ENCODE measurements at places on chromosomes 13 and 19.

DNA sequence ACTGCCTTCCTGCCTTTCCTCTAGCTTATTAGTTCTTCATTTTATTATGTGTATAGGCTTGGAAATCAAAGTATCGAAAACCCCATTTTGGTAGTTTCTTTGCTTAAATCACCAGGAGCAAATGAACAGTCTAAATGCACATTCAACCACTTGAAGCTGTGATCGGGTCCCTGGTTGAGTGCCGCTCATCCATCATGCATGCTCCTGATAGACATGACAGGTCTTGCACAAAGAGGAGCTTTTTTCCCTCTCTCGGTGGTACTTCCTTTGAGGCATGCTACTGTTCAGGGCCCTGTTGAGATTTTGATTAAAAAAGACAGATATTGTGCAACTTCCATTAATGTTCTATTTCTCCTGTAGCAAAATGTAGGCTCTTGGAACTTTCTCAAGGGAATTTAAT lies 185.8 kb downstream of the OLFM4 start:
- DNase-seq, result no peak

DNA sequence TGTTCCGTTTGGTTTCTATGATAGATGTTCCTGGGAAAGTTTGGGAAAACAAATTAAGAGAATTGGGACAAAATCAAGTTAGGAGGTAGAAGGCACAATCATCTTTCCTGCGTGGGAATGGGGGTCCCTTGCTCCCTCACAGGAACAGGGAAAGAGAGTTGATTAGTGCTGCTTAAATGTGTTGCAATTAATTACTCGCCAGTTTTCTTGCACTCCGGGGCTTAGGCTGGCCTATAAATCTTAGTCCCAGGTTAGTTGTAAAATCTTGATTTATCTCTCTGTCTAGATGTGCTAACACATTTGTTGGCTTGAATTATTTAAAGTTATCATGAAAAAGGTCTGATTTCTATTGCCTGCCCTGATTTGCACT lies 10.1 kb downstream of the B3GLCT start:
- no peak for DNase-seq

DNA sequence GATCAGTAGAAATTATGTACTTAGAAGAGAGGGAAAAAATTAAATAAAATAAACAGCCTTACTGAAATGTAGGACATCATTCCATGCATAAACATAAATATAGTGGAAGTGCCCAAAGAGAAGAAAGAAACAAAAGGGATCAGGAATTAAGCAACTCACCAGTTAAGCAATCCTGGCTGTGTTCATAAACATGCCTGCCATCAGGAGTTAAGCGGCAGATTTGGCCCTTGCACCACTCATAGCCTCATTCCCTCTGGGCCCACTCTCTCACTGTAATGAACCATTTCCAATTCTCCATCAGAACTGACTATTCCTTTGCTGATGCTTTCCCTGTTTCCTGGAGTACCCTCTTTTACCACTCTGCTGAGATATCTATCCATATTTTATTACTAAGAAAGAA lies 281.4 kb downstream of the LHFPL6 start:
- DNase-seq, result no peak

GRCh38 chr13:101700598-101700997 lies 248.1 kb downstream of the ITGBL1 start:
- DNase-seq, result no peak

DNA sequence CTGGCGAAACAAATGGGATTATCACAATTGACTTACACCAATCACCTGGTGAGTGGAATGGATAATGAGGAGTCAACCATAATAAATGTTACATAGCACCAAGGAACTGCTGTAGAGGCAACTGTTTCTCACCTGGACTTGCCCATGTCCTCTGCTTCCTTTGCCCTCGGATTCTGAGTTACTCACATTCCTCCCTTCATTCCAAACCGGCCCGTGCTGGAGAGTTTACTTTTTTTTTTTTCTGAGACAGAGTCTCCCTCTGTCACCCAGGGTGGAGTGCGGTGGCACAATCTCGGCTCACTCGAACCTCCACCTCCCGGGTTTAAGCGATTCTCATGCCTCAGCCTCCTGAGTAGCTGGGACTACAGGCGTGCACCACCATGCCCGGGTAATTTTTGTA lies 41.5 kb upstream of the TSC22D1 start:
- DNase-seq, result no peak

- no peak for DNase-seq
Measured at GRCh38 chr19:3443840-3444694, 36.3 kb downstream of the SMIM24 start.

GRCh38 chr13:99265162-99265800 lies 7.1 kb upstream of the GPR18 start:
- DNase-seq, result no peak

DNA sequence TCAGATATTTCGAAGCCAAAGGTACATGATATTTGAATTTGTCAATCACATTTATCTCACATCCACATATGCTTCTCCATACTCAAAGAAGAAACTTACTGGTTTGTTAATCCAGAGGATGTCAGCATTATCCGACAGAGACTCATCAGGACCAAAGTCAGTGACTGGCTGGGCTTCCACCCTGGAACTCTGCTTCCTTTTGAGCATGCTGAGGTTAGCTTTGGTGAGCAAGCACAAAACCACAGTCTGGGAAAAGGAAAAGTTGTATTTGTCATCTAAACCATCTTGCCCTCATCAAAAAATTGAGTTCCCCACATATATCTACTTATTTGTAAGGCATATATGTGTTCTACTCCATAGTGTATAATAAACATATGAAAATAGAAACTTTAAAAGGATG lies 17.4 kb downstream of the NALCN start:
- no peak for DNase-seq

- no peak for DNase-seq
Measured at GRCh38 chr13:78841358-78841963, 182.5 kb upstream of the OBI1 start.

DNA sequence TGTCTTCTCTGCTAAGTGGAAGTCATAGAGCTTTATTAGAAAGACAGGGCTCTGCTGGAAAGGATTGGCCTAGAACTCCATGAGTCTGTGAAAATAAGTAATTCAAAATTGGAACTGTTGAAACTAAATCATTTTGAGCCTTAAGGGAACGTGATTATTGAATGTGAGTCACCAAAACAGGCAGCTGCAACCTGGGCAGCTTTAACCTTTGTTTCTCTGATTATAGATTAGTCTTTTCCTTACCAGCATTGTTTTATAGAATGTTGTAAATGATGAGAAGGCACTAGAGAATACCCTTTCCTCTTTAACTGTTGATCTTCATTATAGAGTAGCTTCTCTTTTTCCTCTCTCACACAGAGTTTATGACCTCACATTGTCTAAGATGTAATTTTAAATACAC lies 638.8 kb upstream of the SLITRK6 start:
- DNase-seq, result no peak

DNA sequence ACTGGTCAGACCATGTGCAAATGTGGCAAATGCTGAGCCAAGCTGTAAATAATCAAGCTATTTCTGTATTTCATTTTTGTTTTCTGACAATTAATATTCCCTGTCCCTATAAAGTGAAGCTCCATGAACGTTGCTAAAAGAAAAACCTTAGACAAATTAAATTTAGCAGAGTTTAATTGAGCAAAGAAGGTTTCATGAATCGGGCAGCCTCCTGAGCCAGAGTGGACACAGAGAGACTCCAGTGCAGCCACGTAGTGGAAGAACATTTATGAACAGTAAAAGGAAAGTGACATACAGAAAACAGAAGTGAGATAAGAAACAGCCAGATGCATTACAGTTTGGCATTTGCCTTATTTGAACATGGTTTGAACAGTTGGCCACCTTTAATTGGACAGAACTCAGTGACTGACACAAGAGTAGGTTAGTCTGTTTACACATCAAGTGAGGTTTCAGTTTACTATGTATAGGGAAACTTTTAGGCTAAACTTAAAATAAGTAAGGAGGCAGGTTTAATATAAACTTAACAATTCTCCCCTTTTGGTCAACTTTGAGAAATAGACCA lies 69.7 kb downstream of the UFM1 start:
- DNase-seq, result no peak

DNA sequence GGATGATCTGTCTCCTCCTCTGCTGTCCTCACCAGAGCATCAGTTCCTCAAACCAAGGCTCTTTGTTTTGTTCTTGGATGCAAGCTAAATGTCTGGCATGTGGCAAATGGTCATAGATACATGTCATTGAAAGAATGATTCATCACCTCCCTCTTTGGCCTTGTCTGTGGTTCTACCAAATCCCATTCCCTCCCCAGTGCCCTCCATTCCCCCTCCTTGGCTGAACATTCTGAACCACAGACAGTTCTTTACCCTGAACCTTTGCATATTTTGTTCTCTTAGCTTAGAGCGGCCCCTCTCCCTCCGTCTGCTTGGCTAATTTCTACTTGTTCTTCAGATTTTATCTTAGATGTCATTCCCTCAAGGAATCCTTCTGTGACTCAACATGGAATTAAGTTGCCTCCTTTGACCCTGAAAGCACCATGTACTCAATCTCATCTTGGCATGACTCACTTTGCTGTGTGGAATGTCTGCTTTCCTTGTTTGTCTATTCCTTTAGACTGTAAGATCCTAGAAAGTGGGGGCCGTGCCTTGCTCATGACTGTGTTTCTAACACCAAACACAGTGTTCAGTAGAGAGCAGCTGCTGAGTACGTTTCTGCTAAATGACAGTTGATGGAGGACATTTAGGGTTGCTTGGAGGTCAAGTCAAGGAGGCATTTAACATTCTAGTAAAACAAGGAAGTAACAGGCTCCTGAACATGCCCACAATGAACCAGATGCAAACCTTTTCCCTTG lies 8.1 kb downstream of the ALOX5AP start:
- DNase-seq, result no peak

GRCh38 chr19:3636506-3636905 lies 9.9 kb upstream of the CACTIN start:
- no peak for DNase-seq

GRCh38 chr19:34788074-34788473 lies 15.1 kb upstream of the ZNF599 start:
- no peak for DNase-seq

DNA sequence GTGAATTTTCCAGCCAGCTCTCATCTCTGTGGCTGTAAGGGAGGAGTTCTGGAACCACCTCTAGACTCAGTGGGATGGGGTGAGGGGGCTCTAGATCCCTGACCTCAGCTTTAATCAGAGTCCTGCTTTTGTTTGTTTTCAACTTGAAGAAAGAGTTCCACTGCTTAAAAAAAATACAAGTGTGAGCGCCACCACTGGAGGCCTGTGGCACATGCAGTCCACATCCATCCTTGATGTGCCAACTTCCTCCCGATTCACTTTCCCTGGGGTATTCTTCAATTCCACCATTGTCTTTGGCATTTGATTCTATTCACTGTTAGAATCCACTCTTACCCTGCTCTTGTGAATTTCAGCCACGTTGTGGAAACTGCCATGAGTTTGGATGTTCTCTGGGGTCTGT lies 62.4 kb upstream of the GJB6 start:
- DNase-seq, result no peak

GRCh38 chr19:7980168-7980567 lies 25.3 kb downstream of the ELAVL1 start:
- DNase-seq, result no peak

DNA sequence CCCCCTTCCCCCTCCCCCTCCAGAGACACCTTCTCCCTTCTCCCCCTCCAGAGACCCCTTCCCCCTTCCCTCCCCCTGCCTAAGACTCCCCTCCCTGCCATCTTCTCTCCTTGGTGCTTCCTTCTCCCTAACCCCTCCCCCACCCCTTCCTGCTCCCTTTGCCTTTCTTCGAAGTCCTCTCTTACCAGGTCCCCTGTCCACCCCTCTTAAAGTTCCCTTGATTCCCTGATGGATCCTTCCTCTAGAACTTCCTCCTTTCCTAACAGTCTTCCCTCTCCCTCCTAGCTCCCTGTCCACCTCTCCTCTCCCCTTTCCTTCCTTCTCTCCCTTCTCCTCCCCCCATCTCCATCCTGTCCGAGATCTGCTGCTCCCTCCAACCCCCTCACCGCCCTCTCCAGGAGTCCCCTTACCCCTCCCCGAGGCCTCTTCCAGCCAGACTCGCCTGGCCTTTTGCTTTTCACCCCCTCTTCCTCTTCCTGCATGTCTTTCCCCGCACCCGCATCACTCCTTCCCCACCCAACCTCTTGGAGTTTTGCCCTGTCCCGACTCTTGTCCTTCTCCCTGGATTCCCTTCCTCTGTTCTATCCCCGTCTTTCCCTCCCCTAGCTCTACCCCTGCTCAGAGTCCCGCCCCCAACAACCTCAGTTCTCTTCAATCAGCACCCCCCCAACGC lies 3.1 kb downstream of the TNFSF9 start:
- no peak for DNase-seq

DNA sequence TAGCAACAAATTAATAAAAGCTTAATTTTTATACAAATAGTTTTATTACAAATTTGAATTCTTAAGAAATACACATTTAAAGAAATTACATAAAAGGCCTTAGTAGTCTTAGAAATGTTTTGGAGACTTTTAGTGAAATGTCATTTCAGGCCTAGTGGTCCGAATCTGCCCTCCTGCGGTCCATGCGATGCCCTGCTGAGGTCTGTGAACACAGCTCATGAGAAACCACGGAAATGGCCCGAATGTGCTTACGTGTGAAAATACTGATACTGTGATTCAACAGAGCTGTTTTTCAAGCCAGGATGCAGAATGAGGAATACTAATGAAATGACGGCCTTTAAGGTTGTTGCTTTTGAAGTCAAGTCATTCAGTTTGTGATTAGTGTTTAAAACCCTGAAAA lies 157.9 kb downstream of the COL4A1 start:
- DNase-seq, result no peak

GRCh38 chr13:66805657-66806056 lies 424.5 kb downstream of the PCDH9 start:
- DNase-seq, result no peak

- no peak for DNase-seq
Measured at GRCh38 chr13:100870898-100871297, 196.3 kb upstream of the TMTC4 start.

DNA sequence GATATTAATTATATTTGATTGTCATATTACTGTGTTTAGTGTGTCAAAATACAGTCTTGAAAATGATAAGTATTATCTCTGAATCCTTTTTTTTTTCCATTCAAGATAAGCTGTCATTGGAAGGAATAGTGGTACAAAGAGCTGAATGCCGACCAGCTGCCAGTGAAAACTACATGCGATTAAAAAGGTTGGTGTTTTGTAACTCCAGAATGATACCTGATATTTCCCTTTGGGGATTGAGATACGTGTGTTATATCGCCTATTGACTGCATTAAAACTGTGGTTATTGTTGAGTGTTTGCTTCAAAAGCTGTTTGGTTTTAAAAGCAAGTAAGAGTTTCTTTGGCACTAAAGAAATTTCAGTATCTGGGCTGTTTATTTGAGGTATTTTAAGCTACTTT lies 6.5 kb upstream of the KCTD4 start:
- DNase-seq, result no peak

GRCh38 chr13:48246102-48246501 lies 13.1 kb downstream of the ITM2B start:
- DNase-seq, result no peak

GRCh38 chr19:30529876-30530275 lies 157.7 kb downstream of the ZNF536 start:
- DNase-seq, result no peak

DNA sequence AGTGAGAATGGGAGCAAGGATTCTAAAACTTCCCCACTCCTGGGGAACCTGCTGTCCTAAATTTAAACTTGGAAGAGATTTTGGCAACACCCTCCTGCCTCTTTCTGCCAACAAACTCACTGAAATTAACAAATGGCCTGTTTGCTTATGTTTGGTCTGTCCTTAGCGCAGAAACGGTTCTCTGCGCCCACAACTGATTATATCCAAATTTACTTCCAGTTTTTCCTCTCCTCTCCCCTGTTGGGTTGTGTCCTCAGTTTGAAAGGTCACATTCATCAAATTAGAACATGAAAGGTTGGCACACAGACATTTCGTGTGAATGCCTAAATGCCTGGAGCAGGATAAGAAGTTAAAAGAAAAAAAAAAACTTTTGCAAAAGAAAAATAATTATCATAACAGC lies 56.4 kb upstream of the MRI1 start:
- no peak for DNase-seq
